Hematopoietic multipotent progenitor cell (in vitro differentiated cells): ENCODE measurements at places on chromosomes 6 and 20. TPM values are rescaled to one million over a fixed set of nuclear protein-coding genes. Genes with fewer than 3 reads are reported as not detected.

Gene SLC17A9
- 28.8 TPM for total RNA-seq

- DNase-seq = no peak
Observed at GRCh38 chr6:129306826-129307225, 403.2 kb downstream of the ARHGAP18 start.

- DNase-seq = no peak
Observed at GRCh38 chr6:121399966-121400365, 35.5 kb upstream of the GJA1 start.

Gene ATP6V1G2
- 1.1 TPM for total RNA-seq

Gene HDGFL1
- total RNA-seq = not detected
